Large intestine (tissue), 12 donors: ENCODE measurements at places on chromosomes 7 and 10. TPM values are rescaled to one million over a fixed set of nuclear protein-coding genes. Genes with fewer than 3 reads are reported as not detected.

DNA sequence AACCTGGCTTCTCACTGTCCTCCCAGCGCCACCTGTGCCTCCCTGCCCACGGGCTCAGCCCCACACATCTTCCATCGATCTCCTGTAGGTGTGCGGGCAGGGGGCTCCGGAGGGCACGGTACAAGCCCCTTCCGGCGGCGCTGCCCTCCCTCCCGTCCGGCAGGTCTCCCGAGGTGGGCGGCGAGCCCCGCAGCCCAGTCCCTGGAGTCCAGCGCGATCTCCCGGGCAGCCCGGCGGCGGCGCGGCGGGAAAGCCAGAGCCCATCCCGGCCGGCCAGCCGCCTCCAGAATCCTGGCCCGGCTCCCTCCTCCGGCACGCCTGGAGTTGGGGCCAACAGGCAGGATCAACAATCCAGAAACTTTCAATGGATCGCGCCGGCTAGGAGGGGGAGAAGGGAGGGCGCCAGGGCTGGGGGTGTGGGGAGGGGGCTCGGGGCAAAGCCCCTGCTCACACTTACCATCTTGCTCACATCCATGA lies 100.1 kb downstream of the HIP1 start:
- no peaks in the 10 kb centered on the region for H3K4me1 ChIP-seq
- DNase-seq, result no peak
- peaks cover 15% of the 10 kb centered on the region for H3K27me3 ChIP-seq
- peak overlapping the region; percentile 35 for H3K4me3 ChIP-seq
- no peaks in the 10 kb centered on the region for H3K36me3 ChIP-seq
- H3K27ac ChIP-seq, result no peak overlapping the region

GRCh38 chr10:122642726-122643605 lies 56.7 kb downstream of the C10orf120 start:
- no peak overlapping the region for H3K4me3 ChIP-seq
- H3K36me3 ChIP-seq, result peaks cover 8% of the 10 kb centered on the region
- DNase-seq, result no peak
- no peak overlapping the region for H3K27ac ChIP-seq

DNA sequence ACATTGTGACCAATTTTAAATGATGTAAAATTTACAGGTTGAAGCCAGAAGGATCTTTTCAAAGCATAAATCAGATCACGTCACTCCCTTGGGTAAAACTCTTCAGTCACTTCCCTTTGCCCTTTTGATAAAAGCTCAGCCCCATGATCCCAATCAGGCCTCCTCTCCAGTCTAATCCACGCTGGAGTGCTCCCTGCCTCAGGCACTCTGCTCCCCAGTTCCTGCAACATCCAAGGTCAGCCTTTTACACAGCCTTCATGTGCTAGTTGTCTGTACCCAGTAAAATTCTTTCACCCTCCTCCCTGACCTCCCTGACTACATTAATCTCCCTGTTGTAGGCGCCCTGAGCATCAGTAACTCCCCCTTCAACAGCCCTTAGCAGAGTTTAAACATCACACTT lies 14.1 kb downstream of the ELMO1 start:
- H3K27ac ChIP-seq, result no peak overlapping the region
- H3K27me3 ChIP-seq, result peaks cover 2% of the 10 kb centered on the region
- DNase-seq, result no peak
- no peaks in the 10 kb centered on the region for H3K36me3 ChIP-seq
- no peak overlapping the region for H3K4me3 ChIP-seq
- no peaks in the 10 kb centered on the region for H3K4me1 ChIP-seq

DNA sequence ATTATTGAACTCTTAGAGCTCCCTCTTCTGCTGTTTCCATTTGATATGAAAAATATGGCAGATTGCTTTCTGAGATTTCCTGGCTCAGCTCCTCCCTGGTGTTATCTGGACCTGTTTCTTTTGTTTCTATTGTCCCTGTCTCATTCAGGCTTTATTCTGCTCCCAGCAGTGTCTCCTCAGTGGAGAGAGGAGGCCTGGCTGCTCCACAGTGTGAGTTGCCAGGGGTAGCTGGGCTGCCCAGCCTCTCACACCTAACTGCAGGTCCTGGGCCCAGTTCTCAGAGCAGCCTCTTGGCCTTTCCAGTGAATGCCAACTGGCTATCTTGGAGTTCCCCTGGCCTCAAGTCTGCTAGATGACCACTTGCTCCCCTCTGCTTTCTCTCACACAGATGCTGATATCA lies 127.0 kb downstream of the VPS41 start:
- no peaks in the 10 kb centered on the region for H3K4me1 ChIP-seq
- H3K36me3 ChIP-seq, result peaks cover 8% of the 10 kb centered on the region

The LIPF gene
- not detected for polyA plus RNA-seq

- H3K27ac ChIP-seq, result no peak overlapping the region
- no peaks in the 10 kb centered on the region for H3K36me3 ChIP-seq
- H3K4me1 ChIP-seq, result no peaks in the 10 kb centered on the region
- no peak overlapping the region for H3K4me3 ChIP-seq
- DNase-seq, result no peak
Observed at GRCh38 chr7:151430391-151431205, 9.3 kb downstream of the CRYGN start.

- no peak for DNase-seq
- H3K27me3 ChIP-seq, result no peaks in the 10 kb centered on the region
- peaks cover 24% of the 10 kb centered on the region for H3K36me3 ChIP-seq
- H3K27ac ChIP-seq, result no peak overlapping the region
- no peaks in the 10 kb centered on the region for H3K4me1 ChIP-seq
Observed at GRCh38 chr7:131501422-131501821, 55.0 kb downstream of the PODXL start.

DNA sequence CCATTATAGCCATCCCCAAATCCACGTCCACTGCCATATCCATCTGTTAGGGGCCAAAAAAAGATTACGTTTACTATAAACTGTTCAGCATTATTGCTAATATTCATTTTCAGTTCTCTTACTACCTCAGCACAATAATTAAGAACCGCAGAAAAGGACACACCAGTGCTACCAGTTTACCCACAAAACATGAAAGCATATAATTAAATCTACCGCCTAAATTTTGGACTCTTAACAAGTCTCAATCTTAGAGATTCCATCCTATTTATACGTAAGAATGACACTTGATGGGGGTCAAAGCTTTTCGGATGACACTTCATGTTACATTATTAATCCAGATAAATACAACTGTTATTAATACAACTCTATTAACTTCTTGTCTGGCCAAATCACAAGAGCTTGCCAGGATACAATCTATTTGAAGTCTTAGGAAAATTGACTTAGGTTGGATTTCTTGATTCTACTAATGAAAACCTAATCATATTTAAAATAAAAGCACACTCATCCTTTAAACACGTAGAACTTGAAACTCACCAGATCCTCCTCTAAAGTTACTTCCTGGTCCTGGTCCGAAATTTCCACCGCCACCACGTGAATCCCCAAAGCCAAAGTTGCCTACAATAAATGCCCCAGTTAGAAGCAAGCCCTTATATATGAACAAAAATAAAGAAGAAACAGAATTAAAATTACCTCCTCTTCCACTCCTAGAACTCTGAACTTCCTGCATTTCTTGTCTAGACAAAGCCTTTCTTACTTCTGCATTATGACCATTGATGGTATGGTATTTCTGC lies 4.5 kb downstream of the HNRNPA2B1 start:
- no peaks in the 10 kb centered on the region for H3K27me3 ChIP-seq
- H3K36me3 ChIP-seq, result peaks cover 60% of the 10 kb centered on the region
- no peak overlapping the region for H3K4me3 ChIP-seq
- no peak for DNase-seq

GRCh38 chr7:81618396-81619014 lies 151.3 kb downstream of the HGF start:
- no peak for DNase-seq
- H3K4me1 ChIP-seq, result no peaks in the 10 kb centered on the region
- no peaks in the 10 kb centered on the region for H3K27me3 ChIP-seq
- H3K36me3 ChIP-seq, result no peaks in the 10 kb centered on the region
- H3K27ac ChIP-seq, result no peak overlapping the region

DNA sequence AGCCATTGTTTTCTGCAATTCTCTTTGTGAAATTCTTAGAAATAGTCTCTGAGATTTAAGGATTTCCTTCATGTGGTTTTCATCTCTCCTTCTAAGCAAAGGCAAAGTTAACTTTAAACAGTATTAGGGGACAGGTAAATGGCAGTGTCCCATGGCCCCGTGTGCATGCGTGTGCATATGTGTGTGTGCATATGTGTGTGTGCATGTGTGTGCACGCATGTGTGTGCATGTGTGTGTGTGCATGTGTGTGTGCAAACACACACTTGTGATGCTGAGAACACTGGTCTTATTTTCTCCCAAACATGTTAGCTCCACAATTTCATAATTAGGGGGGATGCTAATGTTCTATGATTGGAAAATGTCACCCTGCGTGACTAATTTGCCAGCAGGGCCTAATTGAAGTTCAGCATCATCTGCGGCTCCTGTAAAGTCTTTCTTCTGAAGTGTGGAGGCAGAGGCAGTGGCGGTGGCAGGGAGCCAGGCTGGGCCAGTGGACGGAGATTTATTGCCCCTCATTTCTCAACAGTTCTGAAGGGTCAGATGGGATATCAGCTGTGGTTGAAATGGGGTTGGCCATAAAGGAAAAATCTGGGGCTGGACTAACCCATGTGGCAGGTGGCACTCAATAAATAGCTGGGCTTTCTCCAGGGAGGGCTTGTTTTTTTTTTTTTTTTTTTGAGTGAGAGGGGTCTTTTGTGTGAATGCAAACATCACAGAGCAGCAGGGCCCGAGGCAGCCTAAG lies 289.3 kb upstream of the PODXL start:
- no peaks in the 10 kb centered on the region for H3K36me3 ChIP-seq
- H3K27ac ChIP-seq, result no peak overlapping the region
- peaks cover 15% of the 10 kb centered on the region for H3K27me3 ChIP-seq
- H3K4me3 ChIP-seq, result no peak overlapping the region
- peaks cover 4% of the 10 kb centered on the region for H3K4me1 ChIP-seq

The MSS51 gene
- polyA plus RNA-seq, result 3.6 TPM

GRCh38 chr10:49410365-49411074 lies 14.6 kb upstream of the DRGX start:
- H3K36me3 ChIP-seq, result no peaks in the 10 kb centered on the region
- no peaks in the 10 kb centered on the region for H3K4me1 ChIP-seq
- H3K4me3 ChIP-seq, result no peak overlapping the region
- DNase-seq, result no peak

The GFRA1 gene
- 17.4 TPM for polyA plus RNA-seq

The LRRC18 gene
- polyA plus RNA-seq, result 0.24 TPM

DNA sequence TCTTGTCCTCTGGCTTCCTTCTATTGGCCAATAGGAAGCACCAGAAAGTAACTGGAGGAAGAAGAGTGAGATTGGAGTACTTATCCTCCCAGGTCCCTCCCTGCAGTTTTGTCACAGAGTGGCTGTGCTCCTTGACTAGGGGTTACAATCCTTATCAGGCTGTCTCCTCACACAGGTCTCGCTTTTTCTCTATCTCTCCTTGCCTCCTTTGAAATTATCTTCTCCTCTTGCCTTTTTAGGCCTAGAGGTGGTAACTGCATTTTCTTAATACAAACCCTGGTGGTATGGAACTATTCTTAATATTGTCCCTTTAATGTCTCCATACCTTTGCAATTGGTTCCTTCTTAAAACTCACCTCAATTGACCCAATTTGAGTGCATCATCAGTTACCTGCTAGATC lies 2.7 kb downstream of the PRSS37 start:
- peaks cover 5% of the 10 kb centered on the region for H3K4me1 ChIP-seq
- no peaks in the 10 kb centered on the region for H3K27me3 ChIP-seq
- DNase-seq, result no peak
- H3K4me3 ChIP-seq, result no peak overlapping the region
- H3K27ac ChIP-seq, result no peak overlapping the region

The CPA2 gene
- 28.4 TPM for polyA plus RNA-seq

The SPAM1 gene
- 1.0 TPM for polyA plus RNA-seq

The DHX32 gene
- 37.2 TPM for polyA plus RNA-seq

GRCh38 chr7:26460351-26461085 lies 168.9 kb downstream of the SNX10 start:
- no peak for DNase-seq
- no peaks in the 10 kb centered on the region for H3K36me3 ChIP-seq
- H3K4me3 ChIP-seq, result no peak overlapping the region
- peaks cover 4% of the 10 kb centered on the region for H3K4me1 ChIP-seq
- no peak overlapping the region for H3K27ac ChIP-seq

DNA sequence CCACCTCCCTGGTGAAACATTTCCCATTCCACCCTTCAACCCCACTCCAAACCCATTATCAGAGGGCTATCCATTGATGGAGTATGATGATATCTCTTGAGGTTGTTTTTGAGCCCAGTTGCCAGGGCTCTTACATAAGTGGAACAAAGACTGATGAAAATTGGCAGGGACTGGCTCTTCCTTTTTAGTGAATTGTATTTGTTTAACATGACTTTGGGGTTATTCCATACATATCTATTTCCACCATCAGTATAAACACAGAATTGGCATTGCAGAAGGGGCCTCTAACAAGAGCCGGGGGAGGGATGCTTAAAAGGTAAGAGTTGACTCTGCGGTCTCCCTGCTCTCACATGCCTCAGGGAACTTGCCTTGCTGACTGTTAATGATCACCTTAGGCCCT lies 28.9 kb downstream of the FZD1 start:
- H3K27me3 ChIP-seq, result no peaks in the 10 kb centered on the region
- H3K4me1 ChIP-seq, result peaks cover 8% of the 10 kb centered on the region
- H3K27ac ChIP-seq, result no peak overlapping the region
- H3K4me3 ChIP-seq, result no peak overlapping the region
- no peak for DNase-seq

The SLC29A4 gene
- polyA plus RNA-seq, result 22.7 TPM

- no peaks in the 10 kb centered on the region for H3K27me3 ChIP-seq
- no peak overlapping the region for H3K4me3 ChIP-seq
- H3K36me3 ChIP-seq, result no peaks in the 10 kb centered on the region
- no peaks in the 10 kb centered on the region for H3K4me1 ChIP-seq
- DNase-seq, result no peak
Observed at GRCh38 chr10:31393844-31394243, 74.8 kb downstream of the ZEB1 start.

DNA sequence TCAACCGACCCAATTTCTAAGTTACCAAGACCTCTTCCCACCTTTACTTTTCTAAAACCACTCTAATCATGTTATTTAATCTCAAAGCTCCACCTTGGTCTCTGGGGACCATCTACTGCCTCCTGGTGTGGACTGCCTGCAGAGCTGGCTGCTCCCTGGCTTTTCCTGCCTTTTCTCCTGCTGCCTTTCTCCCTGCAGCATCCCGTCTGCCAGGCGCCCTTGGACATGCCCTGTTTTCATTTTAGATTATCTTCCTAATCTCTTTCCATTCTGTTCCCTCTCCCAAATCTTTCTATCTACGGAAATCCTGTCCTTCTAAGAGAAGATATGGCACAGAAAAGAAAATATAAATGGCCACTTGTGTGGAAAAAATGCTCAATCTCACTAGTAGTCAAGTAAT lies 23.1 kb downstream of the TCAF1 start:
- no peaks in the 10 kb centered on the region for H3K27me3 ChIP-seq
- H3K36me3 ChIP-seq, result peaks cover 22% of the 10 kb centered on the region
- H3K27ac ChIP-seq, result no peak overlapping the region
- H3K4me1 ChIP-seq, result peaks cover 5% of the 10 kb centered on the region

The KNDC1 gene
- 18.8 TPM for polyA plus RNA-seq
